Kidney tubule cell (primary cell): ENCODE measurements at places on chromosomes 3 and 15.
A peak's percentile ranks its signal among the peaks of the same experiment; 100 is the strongest.

DNA sequence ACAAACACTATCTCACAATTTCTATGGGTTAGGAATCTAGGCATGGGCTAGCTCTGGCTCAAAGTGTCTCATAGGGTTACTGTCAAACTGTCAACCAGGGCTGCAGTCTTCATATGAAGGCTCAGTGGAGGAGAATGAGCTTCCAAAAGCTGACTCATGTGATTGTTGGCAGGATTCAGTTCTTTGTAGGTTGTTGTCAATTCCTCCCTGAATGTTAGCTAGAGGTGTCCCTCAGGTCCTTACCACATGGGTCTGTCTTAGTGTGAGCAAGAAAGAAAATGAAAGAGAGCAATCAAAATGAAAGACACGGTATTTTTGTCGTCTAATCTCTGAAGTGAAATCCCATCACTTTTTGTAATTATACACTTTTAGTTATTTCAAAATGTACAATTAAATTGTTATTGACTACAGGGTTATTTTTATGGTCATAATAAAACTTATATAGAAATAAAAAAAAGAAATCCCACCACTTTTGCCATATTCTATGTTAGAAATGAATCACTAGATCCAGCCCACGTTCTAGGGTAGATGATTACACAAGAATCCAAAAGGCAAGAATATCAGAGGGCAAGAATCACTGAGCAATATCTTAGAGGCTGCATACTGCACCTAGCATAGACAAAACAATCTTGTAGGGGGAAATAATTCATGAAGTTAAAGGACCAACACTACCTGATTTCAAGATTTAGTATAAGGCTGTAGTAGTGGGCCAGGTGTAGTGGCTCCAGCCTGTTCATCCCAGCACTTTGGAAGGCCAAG lies 8.4 kb downstream of the ACSBG1 start:
- no peak for DNase-seq

- peak; percentile 31 for DNase-seq
Observed at GRCh38 chr3:149368201-149368673, 9.2 kb downstream of the TM4SF1 start.

GRCh38 chr15:73305331-73306211 lies 63.2 kb downstream of the HCN4 start:
- DNase-seq, result peak; percentile 76

GRCh38 chr3:197019021-197019420 lies 10.6 kb downstream of the MELTF start:
- DNase-seq, result no peak

GRCh38 chr3:142628801-142629200 lies 32.6 kb downstream of the PLS1 start:
- no peak for DNase-seq

- no peak for DNase-seq
Observed at GRCh38 chr3:185797993-185798830, 26.6 kb downstream of the IGF2BP2 start.

DNA sequence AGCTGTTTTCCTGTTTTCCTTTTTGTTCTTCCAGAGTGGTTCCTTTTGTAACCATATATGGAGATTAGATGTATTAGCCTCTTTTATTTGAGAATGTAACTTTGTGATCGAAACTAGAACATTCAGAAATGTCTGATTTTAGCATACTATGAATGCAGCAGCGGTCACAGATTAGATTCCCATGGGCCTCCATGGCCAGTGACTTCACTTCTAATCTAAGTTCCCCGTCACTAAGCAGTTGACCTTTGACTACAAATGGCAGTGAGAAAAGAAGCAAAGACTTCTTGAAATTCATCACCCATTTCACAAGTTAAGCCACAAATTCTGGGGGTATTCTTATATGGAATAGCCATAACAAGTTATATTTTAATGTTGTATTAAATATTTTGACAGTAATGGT lies 114.6 kb upstream of the FLNB start:
- DNase-seq, result no peak

- peak; percentile 19 for DNase-seq
Observed at GRCh38 chr3:178083906-178084866, 452.1 kb upstream of the KCNMB2 start.

DNA sequence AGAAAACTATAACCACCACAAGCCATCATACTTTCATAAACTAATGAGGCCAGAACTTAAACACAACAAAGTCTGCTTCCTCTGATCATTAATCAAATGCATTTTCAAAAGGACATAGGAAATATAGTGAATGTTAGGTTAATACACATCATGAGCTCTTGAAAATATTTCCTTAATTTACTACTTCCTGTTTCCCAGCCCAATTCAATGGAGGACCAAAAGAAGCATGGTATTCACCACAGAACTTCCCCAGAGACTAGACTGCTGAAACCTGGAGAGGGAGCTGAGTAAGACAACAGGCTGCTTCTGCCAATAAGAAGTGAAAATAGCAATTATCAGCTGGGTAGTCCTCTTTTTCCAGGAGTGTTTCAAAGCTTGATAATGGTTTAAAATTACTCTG lies 250.3 kb downstream of the ULK4 start:
- peak; percentile 60 for DNase-seq

GRCh38 chr15:65824031-65824743 lies 32.1 kb upstream of the DENND4A start:
- peak; percentile 60 for DNase-seq

DNA sequence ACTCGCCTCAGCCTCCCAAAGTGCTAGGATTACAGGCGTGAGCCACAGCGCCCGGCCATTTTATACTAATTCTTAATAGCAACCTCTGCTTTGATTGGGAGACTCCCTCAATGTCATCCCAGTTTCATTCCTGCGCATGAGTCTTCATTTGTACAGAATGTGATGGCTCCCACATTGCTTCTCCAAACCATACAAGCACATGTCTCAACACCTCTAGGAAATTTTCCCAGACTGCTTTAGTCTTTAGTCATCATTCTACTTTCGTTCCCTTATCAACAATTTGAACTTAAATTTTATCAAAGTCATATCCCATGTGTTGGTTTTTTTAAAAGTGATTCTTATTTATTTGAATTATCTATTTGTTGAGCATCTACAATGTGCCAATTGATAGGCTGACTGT lies 58.1 kb downstream of the SNX4 start:
- DNase-seq, result no peak

DNA sequence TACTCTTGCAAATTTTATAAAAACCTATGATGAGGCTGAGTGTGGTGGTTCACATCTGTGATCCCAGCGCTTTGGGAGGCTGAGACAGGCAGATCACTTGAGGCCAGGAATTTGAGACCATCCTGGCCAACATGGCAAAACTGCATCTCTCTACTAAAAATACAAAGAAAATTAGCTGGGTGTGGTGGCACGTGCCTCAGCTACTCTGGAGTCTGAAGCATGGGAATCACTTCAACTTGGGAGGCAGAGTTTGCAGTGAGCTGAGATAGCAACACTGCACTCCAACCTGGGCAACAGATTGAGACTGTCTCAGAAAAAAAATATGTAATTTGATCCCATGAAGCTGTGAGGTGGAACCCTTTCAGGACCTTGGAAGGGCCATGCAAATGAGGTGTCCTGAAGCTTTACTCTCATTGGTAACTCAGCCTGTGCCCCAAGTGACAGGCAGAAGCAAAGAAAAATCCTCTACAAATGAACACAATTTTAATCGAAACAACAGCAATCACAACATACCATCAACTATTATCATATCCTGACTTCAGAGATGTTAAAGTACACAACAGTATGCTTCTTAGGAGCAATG lies 84.6 kb upstream of the CDV3 start:
- DNase-seq, result peak; percentile 65

DNA sequence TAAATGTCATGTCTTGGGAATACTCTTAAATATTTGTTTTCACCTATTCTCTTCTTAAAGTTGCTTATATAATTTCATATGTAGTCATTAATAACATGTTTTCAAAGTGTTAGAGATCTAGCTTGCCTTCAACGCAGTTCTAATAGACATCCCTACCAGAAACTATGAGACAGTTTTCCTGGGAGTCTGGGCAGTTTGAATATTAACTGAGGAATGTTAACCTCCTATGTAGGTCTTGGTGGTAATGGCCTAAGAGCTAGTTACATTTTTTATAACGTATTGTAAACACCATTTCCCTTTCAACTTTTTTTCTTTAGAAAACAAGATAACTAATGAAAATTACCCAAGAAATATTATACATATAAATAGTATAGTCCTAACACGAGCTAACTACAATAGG lies 328.2 kb downstream of the TIGIT start:
- DNase-seq, result peak; percentile 58

DNA sequence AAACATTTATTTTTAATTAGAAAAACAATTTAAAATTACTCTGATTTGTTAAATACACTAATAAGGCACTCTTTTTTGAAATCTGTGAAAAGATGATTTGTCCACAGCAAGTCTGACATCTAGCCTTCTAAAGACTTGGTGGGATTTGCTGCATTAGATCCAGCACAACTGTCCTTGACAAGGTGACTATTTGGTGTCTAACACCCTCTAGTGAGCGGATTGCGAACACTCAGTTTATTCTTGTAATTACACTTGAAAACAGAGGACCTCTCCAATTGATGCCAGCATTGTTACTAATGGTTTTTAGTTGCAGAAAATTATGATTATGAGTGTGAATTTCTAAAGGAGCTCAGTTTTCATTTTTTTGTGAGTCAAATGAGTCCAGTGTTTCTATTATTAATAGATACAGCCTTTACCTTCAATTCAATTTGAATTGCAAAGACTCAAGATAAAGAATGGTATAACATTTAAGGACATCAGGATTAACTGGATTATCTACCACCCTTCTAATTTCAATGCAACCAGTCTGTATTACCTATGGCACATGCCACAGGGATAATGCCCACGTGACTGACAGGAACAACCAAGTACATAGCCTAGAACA lies 29.7 kb upstream of the STRIT1 start:
- DNase-seq, result peak; percentile 70

- DNase-seq, result no peak
Observed at GRCh38 chr3:147589016-147589415, 179.9 kb downstream of the ZIC1 start.

GRCh38 chr3:107969994-107970819 lies 120.6 kb downstream of the CD47 start:
- peak; percentile 77 for DNase-seq

GRCh38 chr15:79674124-79674465 lies 222.7 kb downstream of the MTHFS start:
- no peak for DNase-seq

- DNase-seq, result no peak
Observed at GRCh38 chr3:64203216-64203615, 22.1 kb downstream of the PRICKLE2 start.

- DNase-seq, result no peak
Observed at GRCh38 chr15:65254356-65254755, 32.3 kb downstream of the PARP16 start.

GRCh38 chr3:88509582-88509981 lies 359.8 kb downstream of the C3orf38 start:
- DNase-seq, result no peak

DNA sequence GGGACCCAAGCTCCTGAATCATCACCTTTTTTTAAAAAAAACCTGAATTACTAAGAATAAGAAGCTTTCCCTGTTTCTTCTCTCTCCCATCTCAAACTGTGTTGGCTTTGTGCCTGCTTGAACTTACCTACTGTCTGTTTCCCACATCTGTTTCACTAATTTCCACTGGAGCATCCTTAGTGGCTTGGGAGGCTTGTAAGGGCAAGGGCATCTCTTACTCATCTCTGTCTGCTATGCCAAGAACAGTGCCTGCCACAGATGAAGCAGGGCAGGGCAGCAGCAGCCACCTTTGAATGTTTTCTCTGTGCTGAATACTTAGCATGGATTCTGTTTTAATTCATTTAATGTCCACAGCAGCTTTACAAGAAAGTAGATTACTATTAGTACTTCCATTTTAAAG lies 42.3 kb downstream of the SNRK start:
- DNase-seq, result no peak

DNA sequence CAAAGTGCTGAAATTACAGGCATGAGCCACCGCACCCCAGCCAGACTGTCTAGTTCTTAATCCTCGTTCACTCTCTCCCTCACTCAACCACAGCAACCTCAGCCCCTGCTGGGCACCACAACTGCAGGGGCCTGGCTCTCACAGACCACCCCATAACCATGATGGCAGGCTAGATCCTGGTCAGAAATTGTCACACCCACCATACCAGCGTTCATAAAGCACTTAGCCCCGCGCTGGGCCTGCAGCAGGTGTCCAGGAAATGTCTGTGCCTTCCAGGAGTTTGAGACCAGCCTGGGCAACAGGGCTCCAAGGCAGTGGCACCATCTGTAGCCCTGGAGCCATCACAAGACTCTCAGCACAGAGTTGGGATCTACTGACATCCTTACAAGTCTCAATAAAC lies 1.9 kb downstream of the SHISA5 start:
- no peak for DNase-seq

GRCh38 chr3:139202226-139202958 lies 141.4 kb upstream of the MRPS22 start:
- peak; percentile 86 for DNase-seq

- DNase-seq, result no peak
Observed at GRCh38 chr15:85959611-85960010, 120.1 kb upstream of the AGBL1 start.
